ENCODE measurements at places on chromosomes 2 and 18.

DNA sequence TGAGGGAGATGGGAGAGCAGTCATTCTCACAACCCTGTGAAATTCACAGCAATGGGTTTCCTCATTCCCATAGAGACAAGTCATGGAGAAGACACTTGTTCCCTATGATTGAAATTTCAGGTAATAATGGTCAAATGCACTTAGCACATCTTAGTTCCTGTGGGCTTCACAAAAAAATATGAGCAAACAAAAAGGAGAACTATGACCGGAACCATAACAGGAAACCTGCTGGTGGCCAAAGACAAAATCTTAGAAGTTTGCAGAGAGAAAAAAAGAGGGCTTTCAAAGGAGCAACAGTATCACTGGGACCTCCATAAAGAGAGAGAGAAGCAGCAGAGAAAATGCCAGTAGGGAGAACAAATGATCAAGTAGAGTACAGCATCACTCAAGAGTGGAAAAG, 138.9 kb upstream of the APCDD1 start:
- no peak for DNase-seq

DNA sequence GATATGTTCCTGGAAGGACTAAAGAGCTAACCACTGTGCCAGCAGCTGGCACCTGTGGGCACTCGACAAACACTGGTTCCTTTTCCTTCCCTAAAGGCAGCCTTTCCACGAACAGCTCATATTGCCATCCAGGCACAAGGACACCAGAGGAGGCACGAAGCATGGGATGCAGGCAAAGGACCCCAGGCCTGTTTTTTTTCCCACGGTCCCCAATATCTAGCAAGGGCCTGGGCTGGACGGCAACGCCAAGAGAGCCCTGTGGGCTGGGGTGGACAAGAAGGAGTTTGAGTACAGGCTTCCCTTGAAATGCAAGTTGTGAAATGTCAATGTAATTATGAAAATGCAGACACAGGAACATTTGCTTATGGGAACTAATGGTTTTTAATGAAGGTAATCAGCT, 135.9 kb downstream of the CYP26B1 start:
- no peak for DNase-seq

DNA sequence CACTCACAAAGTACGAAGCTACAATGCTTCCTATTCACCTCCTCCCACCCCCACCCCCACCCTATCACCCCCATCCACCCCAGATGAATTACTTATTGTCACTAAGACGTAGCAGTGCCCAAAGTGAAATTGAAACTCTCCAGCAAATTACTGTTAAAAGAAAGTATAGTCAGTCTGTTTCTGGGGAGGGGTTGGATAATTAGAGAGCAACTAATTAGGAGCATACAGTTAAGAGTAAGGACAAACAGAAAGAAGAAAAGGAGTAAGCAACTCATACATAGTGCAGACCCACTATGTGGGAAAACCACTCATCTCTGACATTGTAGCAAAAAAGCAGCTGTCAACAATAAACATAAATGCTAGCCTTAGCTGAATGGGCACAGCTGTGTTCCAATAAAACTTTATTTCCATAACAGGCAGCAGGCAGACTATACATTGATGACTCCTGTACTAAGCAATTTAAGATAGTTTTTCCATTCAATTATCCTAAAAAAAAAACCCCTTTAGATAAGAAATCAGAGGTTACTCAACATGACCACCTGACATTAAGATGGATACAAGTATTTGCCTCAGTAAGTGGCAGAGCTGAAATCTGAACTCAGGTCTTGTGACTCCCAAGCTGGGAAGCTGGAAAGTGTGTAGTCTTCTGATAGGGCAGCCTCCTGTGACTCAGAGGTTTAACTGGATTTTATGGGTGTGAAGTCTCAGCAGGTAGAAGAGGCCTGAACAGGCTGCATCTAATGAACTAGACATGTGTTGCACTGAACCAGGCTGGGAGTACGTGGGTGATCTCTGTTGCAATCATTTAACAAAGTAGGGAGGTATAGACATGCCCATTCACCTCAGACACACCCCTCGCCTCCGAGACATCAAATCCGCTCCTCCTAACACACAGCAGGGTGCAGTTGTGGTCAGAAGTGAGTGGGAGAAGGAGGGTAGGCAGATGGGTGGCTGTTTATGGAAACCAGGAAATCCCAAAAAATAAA, 171.8 kb upstream of the KLF7 start:
- DNase-seq = no peak

- no peak for DNase-seq
Measured at GRCh38 chr2:86411396-86411795, 29.8 kb upstream of the KDM3A start.
